CD4-positive, alpha-beta T cell (primary cell): ENCODE measurements at places on chromosomes 2 and 18.

GRCh38 chr18:76562286-76563122, 67.5 kb upstream of the ZNF516 start:
- DNase-seq = no peak

GRCh38 chr18:23671564-23671963, 8.9 kb upstream of the ANKRD29 start:
- no peak for DNase-seq

DNA sequence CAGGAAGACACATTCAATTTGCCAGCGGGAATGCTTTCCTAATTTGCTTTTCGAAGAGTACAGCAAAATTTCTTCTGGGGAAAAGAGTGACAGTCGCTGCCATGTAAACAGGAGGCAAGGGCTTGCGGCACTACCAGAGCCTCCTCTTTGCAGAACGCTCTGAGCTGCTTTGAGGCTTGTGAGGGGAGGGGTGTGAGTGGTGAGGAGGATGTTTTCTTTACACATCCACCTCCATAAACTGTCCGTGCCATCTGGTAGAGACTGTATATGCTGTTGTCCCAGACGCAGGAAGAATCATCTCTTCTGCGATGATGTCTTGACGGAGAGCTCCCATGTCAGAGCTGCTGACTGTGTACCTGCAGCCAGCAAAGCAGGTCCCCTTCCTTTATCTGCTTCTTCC, 138.0 kb downstream of the SOCS6 start:
- no peak for DNase-seq

DNA sequence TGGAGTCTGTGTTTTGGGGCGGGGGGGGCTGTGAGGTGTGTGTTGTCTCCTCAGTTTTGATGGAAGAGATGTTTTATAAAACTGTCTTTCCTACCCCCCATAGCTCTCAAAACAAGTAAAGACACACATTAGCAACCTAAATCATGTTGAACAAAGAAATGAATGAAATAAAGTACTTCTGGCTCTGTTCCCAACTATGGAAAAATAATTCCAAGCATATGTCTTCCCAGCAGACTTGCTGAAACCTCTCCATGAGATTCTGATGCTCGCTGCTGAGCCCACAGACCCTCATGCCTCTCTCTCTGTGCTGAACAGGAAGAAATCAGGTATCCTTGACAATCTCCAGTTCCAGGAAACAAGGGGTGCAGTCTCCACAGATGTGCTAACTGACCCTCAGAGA, 226.7 kb upstream of the KLHL29 start:
- DNase-seq = no peak
